LoVo (cell line): ENCODE measurements at places on chromosomes 5 and 9.

- DNase-seq: no peak
These were observed 20.7 kb downstream of the IGIP start for GRCh38 chr5:140146523-140146842.

DNA sequence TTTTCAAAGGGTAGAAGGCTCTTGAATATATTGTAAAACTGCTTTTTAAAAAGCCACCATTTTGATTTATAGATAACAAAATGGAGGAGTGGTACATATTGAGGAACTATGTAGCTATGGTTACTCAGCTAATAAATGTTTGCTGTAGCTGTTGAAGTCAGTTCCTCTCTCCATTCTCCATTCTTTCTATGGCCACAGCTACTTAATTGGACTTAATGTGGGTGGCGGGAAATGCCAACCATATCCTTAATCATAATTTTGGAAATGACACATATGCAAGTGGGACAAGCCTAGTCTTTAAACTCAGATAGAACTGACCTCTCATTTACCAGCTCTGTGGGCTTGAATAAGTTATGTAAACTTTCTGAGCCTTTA, 10.6 kb downstream of the CDKN2A start:
- DNase-seq: no peak

- DNase-seq: no peak
These were observed 270.3 kb downstream of the SPOCK1 start for GRCh38 chr5:137228816-137229215.

DNA sequence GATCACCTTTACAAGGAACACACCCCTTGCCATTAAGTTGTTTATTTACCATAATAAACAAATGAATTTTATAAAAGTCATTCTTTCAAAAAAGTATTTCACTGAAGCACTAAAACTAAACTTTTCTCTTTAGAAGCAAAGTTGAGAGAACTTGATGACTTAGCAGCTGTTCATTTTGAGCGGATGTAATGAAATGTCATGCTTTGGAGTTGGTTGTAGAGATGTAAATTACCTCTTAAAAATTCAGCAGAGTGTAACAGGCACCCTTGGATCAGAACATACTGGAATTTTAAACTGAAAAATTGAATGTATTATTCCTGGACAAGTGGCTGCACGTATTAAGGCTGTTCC, 617.2 kb downstream of the PDE4D start:
- no peak for DNase-seq

DNA sequence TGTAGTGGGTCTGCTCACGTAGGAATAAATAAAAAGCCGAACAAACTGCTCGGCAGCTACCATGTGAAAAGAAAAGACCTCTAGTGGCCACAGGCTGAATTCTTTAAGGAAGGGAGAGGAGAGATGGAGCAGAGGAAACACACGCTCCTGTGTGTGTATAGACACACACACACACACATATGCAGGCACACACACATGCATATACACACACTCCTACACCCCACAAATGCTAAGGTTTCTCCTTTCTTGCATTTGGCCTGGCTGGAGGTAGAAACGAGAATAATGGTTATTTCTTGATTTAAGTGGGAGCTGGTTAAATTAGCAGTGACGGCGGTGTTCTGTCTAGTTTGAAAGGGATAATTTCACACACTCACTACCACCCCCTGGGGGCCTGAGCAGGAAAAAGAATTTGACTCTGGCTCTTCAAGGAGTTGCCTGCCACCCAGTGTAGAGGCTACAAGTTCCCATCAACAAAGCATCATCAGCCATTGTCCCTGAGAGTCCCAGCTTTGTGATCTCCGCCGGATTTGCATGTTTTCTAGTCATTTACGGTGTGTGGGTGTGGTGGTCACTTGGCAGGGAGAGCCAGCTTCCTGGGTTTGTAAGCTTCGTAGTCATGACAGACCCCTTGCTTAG, at the start of gene INSYN2B:
TSS of gene INSYN2B (minus strand) at position 78 of the 636 bp plus-strand sequence. CDS start 96,597 bp downstream, outside the sequence.
- peak; percentile 21 for DNase-seq

GRCh38 chr9:6925836-6926235, 168.1 kb downstream of the KDM4C start:
- DNase-seq: no peak

DNA sequence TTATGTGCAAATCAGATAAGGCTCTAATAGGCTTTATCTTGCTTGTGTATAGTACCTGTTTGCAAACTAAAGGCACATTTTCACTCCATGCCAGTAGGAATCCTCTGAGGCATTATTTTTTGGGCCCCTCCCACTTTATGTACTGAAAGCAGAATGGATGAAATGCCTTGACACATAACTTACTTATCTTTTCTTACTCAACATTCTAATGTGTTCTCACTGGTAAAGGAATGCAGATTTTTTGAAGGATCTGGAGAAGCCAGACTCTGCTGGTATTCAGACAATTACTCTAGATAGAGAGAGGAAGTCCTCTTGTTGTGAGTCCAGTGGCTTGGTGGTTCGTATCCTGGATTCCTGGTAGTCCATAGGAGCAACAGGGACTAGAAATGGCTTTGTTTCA, 336.7 kb downstream of the CCDC171 start:
- DNase-seq: no peak

DNA sequence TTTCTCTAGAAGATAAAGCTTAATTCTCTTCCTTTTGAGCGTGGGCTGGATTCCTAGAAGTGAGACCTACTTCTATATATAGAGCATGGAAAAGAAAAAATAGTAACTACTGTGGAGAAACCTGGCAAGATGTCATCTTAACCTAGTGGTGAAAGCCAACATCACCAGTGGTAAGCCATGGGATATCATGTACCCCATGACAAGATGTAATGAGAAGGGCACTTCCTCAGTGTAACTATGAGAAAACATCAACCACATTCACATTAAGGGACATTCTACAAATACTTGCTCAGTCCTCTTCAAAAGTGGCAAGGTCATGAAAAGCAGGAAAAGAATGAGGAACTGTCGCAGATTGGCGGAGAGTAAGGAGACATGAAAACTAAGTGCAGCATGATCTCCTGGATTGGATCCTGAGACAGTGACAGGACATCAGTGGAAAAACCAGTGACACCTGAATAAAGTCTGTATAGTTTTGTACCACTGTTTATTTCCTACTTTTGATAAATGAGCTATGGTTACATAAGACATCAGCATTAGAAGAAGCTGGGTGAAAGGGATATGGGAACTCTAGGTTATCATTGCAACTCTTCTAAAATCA, 65.4 kb downstream of the PRRC1 start:
- DNase-seq: no peak

DNA sequence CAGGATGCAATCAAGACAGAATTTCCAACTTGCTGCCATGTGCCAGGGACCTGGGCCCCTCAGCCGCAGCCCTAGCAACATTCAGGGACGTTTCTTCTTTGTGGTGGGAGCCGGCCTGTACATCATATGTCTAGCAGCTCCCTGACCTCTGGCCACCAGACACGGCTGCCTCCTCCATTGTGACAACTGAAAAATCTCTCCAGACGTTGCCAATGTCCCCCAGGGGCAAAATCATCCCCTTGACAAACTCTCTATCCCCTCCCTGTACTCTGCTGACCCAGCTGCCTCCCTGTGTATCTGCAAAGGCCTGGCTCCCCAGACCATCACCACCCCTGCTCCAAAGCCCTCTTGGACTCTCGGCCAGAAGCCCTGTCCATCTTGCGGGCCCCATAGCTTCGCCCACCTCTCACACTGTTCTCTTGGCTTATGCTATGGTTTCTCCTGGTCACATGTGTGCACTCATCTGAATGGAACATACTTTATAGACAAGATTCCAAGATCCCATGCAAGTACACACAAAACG, 40.8 kb downstream of the BICD2 start:
- DNase-seq: no peak

- peak; percentile 69 for DNase-seq
These were observed 186.7 kb downstream of the PDZD2 start for GRCh38 chr5:31825518-31826068.

DNA sequence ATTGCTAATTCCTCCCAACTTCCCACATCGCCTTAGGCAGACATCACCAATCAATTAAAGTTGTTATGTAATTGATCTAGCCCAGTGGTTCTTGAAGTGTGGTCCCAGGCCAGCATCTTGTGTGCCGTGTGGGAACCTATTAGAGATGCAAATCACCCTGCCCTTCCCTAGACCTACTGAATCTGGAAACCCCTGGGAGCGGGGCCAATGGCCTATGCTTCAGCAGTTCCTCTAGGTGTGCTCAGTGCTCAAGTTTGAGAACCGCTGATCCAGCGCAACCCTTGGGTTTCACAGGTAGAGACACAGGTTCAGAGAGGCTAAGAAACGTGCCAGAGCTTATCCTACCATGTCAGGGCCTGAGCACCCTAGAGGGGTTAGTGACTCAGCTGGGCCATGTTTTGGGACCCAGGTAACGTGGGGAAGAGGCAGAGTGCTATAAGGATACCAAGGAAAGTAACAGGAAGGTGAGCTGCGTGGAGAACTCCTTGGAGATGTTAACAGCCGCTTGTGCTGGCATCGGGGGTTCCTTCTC, 4.4 kb downstream of the SLC34A1 start:
- DNase-seq: no peak

GRCh38 chr5:142327111-142327842, 2.5 kb upstream of the SPRY4 start:
- DNase-seq: no peak

DNA sequence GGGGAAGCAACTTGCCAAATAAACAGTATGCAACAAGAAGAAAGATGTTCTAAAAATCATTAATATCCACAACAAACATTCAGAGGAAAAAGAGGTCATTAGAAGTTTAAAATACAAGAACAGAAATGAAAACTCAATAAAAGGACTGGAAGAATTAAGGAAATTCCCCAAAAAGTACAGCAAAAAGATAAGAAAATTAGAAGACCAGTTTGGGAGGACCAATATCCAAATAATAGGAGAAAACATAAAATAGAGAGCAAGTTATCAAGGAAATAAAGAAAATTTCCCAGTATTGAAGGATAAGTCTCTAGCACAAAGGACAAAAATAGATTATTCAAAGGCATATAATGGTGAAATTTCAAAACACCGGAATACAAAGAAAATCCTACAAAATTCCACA, 21.9 kb downstream of the DIAPH1 start:
- DNase-seq: no peak

DNA sequence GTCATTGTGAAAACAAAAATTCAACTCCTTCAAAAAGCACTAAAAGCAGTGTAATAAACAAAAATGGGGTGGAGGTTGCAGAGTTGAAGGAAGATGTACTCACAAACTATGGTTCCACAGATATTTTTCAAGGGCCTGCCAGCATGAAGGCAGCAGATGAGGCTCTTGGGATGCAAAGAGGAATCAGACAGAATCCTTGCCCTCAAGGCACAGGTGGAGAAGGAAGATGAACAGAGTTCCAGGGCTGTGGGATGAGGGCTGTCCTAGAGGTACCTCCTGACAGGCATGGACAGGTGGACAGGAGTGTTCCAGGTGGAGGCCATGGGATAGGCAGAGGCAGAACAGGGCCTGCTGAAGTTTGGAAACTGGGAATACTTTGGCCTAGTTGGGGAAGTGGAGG, 140.5 kb upstream of the ANKH start:
- no peak for DNase-seq

- DNase-seq: no peak
These were observed 47.5 kb upstream of the PPARGC1B start for GRCh38 chr5:149682532-149683075.

GRCh38 chr5:150623878-150624216, 16.6 kb upstream of the SYNPO start:
- DNase-seq: no peak

- DNase-seq: no peak
These were observed 24.6 kb downstream of the GFI1B start for GRCh38 chr9:133003071-133003461.

DNA sequence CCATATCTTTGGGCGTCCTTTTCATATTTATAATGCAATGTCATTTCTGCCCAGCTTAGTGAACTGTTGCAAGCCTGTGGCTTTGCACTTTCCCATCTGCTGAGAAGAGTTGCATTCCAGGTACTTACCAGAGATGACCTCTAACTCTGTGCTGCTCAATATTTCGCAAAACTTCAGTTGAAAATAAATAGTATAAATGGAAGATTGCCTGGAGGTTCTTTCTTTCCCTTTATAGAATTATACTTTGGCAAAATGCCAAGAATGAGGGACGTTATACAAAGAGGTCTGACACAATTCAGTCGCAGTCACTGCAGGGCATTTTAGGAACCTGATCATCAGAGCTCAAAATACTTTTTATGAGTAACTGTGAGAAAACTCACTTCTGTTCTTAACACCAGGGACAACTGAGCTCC, 18.9 kb upstream of the VLDLR start:
- DNase-seq: no peak

- no peak for DNase-seq
These were observed 33.4 kb downstream of the CREBRF start for GRCh38 chr5:173089581-173089980.

DNA sequence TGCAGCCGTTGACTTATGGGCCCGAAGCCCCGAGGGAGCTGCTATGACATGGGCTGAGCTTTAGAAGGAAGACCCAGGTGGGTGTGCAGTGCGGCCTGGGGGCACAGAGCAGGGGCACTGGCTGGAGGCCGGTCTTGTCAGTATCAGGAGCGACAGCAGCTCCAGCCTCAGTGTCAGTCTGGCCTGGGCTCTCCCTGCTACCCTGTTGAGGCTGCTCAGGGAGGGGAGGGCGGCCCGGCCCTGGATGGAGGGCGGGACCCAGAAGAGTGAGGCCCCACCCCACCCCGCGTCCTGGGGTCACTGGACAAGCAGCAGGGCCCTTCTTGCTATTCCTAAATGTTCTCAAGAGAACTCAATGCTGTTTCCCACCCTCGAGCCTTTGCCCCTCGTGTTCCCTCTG, 18.0 kb downstream of the GFI1B start:
- no peak for DNase-seq

- DNase-seq: no peak
These were observed 97.6 kb upstream of the DHFR start for GRCh38 chr5:80752427-80752826.

- peak; percentile 90 for DNase-seq
These were observed 41.7 kb upstream of the CLK4 start for GRCh38 chr5:178668579-178668978.

GRCh38 chr9:27528886-27529315, 713 bp downstream of the MOB3B start:
- peak; percentile 36 for DNase-seq

- DNase-seq: no peak
These were observed 56.2 kb upstream of the TNPO1 start for GRCh38 chr5:72760259-72760658.

DNA sequence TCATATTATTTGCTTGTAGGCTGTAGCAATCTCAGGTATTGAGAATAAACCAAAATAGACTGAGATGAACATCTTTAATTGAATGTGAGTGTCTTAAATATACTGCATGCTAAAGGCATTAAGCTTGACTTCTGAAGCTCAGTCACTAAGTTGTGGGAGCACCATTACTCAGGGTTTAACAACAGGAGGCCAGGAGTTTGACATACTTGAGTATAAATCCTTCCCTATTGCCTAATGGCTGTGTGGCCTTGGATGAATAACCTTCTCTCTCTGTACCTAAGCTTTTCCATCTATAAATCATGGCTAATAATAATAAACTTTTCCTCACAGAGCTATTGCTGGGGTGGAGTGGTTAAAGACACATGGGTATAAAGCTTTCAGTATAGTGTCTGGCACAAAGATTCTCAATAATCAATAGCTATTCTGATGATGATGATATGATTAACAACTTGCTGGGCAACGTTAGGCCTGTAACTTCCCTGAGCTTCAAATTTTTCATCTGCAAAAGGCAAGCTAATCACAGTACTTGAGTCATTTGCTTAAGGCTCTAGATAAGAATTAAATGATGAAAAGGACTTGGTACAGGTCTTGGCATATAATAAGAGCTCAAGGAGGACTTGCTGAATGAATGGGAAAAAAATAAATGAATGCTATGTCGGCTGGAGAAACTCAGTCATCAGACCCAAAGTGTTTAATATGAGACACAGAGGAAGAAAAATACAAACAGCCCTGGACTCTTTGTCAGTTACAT, 174.0 kb upstream of the IL12B start:
- no peak for DNase-seq
